NT2/D1 (cell line): ENCODE measurements at places on chromosomes 6 and 20.

DNA sequence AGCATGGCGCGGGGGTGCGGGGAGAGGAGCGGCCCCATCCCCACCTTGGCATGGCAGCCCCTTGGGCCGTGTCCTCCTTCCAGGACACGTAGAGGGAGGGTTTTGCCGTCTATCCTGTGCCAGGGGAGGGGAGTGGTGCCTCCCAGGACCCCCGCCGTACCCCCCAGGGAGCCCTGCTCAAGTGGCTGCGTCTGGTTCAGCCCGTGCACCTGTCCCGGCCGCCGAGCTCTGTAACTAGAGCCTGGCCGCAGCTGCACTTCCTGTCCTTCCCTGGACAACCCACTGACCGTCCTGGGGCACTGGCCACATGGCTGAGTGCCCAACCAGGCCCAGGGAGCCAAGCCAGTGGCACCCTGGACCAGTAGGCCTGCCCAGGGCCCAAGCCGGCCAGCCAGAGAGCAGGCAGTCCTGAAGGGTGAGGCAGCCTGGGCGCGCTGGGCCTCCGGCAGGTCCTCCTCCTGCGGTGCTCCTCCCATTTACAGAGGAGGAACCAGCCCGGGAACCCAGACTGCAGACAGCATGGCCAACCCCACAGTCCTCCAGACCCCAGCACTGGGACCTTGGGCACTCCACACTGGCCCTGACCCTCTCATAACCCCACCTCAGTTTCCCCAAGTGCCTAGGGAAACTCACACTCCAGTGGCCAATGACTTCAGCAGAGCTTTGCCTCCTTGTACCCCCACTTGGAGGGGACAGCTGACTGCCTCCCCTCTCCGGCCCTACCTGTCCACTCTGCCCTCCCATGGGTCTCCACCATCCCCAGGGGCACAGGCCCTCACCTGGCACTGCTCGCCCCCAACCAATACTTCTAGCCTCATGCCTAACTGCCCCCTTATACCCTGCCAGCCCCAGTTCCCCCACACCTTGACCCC, 8.7 kb downstream of the LAMA5 start:
- DNase-seq = no peak

GRCh38 chr6:167285077-167285770, 5.9 kb upstream of the UNC93A start:
- DNase-seq = no peak

DNA sequence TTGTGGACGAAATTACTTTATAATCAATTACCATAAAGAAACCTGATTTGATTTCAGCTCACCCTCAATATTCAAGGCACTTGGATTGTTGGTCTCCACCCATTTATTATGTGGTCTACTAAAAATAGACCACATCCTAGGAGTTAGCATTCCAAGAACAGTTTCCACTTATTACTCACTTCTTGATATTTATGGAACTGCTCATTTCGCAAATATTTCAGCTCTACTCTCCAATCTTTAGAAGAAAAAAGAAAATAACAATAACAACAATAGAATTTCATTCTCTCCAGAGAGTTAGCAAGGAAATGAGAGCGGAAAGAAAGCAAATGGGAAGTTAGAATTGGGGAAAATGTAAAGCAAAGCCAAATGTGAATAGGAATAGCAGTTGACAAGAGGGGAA, 26.2 kb upstream of the HDAC2 start:
- no peak for DNase-seq

DNA sequence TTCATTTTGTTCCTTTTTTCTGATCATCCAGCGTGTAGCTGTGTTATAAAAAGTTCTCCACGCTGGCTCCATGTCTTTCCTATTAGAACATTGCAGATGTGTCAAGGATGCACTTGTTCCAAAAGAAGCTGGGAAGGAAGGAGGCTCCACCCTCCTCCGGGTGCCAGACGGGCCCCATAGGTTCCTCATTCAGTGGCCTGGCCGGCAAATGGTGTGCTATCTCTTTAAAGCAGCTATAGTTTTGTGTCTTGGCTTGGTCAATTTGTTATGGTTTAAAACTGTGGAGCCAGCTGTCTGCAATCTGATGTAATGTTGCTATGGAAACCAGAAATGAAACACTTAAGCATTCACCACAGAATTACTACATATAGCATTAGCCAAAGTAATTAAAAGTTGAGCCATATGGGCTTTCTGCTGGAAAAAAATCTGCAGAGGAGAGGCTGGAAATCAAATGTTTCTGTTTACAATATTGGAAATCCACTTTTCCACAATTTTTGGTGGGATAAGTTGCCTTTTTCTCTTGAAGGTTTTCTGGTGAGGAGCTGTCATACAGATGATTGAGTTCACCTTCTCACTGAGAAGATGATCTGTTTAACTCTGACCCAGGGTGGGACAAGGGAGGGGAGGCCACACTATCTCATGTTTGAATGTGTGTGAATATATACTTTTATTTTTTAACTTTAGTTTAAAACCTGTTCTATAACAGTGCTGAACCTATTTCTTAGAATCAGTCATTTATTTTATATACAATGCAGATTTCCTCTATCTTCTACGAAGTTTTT, 167.4 kb downstream of the SASH1 start:
- DNase-seq = no peak

DNA sequence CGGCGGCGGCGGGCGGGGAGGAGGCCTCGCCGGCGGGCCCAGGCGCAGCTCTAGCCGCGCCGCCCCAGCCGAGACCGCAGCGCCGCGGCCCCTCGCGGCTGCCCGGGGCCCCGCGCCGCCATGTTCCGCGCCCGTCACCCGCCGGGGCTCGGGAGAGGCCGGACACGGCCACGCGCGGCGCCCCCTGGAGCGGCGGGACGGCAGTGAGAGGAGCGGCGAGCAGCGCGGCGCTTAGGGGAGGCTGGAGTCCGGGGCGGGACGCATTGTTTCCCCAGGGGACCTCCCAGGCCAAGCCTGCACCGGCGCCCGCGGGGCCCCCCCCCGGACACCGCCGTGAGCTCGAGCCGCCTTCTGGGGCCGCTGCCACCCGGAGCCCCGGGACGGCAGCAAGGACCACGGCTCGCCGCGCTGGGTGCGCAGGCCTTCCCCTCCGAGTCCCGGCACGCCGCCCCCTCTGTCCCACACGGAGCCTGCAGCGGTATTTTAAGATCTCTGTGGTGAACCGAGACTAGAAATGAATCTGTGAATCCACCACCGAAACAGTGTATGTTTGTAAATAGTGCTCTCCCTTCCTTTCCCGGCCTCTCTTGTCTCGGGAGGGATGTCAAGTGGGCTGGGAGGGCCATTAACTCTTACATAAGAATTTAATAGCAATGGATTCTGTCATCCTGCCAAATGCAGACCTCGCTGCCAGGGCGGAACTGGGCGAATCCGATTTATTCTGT, 424 bp upstream of the KIF13A start:
- no peak for DNase-seq

GRCh38 chr6:98593676-98594075, 240.7 kb upstream of the POU3F2 start:
- DNase-seq = no peak

- DNase-seq = no peak
Observed at GRCh38 chr6:42355416-42355815, 96.3 kb downstream of the TRERF1 start.

GRCh38 chr6:128525406-128525805, 5.0 kb upstream of the PTPRK start:
- no peak for DNase-seq

- DNase-seq = no peak
Observed at GRCh38 chr20:4369119-4369797, 352.5 kb upstream of the PRND start.

DNA sequence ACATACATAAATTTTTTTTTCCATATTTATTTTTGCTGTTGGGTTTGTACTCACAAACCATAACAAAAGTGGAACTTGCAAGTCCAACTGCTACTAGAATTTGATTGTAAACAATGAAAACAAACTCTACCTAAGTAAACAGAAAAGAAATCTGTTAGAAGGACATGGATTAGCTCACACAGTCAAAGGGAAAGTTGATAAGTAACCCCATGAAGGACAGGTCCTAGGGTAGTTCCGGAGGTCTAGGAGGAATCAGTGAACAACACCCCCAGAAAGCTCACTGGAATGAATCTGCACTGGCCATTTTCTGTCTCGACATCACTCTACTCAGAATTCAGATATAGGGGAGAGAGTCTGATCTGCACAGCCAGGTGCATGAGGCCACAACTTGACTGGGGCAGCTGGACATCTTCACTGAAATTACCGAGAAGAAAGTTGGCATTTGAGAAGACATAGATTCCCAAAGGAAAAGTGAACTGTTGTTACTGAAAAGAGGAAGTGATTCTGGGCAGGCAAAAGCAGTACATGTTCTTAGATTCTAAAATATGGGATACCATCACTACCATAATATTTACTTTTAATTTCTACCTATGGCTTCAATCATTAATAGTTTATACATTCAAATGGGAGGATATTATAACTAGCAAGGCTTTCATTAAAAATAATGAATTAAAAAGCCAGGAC, 76.4 kb downstream of the HMGN3 start:
- no peak for DNase-seq

GRCh38 chr6:13718123-13718458, 6.5 kb upstream of the RANBP9 start:
- no peak for DNase-seq

DNA sequence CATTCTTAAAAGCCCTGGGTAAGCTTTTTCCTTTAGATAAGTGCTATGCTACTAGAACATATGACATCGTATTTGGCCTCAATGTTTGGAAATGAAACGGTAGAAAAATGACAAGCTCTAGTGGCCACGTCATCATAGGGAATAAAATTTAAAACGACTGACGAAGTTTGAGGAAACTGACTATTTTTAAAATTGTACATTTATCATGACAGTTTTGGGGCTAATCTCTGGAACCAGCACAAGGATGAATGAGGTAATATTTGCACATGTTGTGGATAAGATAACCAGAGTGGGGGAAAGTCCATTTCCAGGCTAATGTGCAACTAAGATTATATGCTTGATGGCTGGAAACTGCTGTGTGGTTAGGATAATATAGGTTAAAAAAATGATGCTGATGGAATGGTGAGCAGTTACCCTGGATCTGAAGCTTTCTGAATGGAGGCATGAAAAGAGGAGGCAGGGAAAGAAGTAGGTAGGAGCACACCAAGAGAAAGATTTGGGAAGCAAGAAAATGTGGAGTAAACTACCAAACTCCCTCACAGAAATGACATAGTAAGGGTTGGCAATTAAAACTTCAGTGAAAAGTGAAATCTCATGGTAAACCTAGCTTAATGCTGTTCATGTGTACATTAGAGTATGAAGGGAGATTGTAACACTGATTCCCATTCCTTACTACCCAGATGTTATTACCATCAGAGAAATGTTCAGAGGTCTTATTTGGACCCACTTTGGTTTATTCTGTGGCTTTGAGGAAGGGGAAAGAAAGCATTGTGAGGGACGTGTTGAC, 42.7 kb upstream of the CEP162 start:
- DNase-seq = no peak

DNA sequence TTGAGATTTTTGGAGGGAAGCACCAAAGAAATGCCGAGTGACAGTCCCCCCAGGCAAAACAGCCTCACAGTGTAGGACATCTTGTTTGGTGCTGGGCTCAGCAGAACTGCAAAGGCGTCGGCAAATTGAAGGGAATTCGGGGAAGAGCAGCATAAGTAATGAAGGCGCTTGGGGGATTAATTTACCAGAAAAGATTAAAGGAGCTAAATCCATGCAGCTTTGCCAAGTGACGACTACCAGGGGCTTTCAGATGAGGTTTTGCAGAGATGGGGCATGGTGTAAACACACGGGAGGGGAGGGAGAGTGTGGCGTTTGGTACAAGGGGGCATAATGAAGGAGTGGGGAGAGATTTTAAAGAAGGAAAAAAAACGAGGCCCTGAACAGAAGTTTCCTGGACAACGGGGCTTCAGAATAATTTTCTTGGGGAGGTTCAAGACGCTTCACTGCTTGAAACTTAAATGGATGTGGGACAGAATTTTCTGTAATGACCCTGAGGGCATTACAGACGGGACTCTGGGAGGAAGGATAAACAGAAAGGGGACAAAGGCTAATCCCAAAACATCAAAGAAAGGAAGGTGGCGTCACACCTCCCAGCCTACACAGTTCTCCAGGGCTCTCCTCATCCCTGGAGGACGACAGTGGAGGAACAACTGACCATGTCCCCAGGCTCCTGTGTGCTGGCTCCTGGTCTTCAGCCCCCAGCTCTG, 45.4 kb upstream of the CDH22 start:
- DNase-seq = no peak

GRCh38 chr6:65997539-65997938, 290.5 kb upstream of the EYS start:
- no peak for DNase-seq
